Gastroesophageal sphincter (tissue), 4 donors: ENCODE measurements at places on chromosomes 13 and 19.
A peak's percentile ranks its signal among the peaks of the same experiment; 100 is the strongest.

DNA sequence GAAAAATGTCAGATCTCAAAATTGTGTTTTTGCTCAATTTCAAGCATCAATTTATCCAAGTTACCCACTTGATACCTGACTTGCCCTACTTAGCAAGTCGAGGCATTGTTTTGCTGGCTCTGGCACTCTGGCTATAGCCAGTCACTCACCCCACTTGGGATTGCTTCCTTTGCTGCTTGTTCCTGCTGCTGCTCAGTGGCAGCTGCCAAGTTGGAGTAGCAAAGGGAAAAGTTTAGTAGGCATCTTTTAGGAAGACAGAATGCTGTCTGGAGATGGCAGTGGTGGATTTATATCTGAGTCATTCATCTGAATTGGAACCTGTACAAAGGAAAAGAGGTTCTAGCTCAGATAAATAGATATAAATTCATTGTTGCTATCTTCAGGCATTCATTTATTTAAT lies 41.2 kb downstream of the PCCA start:
- ATAC-seq: no peak

DNA sequence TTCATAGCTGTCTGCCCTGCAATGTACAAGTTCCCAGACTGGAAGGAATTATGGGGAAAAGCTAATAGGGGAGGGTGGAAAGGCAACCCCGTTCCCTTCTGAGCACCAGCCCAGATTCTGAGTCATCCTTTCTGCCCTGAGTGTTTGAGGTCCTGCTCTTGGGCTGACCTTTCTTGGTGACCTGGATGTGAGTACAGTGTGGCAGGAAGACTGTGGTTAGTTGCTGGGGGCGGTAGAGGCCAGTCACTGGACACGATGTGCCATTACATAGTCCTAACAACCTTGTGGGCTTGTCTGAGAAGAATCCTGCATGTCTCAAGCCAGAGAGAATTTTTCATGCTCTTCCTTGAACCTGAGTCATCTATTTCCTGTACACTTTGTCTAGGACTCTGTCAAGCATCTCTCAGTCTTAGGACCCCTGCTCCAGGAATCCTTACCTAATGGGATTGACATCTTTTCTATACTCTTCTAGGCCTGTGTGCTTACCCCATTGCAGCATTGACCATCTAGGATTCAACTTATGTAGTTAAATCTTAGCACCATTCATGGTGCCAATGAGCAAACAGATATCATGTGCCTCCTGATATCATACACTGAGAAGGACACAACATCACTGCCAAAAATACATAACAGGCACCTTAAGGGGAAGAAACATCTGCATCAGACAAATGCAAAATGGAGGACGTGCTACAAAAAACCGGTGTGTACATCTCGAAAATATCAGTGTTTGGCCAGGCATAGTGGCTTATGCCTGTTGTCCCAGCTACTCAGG lies 8.1 kb upstream of the ANGPTL4 start:
- ATAC-seq: peak; percentile 72

DNA sequence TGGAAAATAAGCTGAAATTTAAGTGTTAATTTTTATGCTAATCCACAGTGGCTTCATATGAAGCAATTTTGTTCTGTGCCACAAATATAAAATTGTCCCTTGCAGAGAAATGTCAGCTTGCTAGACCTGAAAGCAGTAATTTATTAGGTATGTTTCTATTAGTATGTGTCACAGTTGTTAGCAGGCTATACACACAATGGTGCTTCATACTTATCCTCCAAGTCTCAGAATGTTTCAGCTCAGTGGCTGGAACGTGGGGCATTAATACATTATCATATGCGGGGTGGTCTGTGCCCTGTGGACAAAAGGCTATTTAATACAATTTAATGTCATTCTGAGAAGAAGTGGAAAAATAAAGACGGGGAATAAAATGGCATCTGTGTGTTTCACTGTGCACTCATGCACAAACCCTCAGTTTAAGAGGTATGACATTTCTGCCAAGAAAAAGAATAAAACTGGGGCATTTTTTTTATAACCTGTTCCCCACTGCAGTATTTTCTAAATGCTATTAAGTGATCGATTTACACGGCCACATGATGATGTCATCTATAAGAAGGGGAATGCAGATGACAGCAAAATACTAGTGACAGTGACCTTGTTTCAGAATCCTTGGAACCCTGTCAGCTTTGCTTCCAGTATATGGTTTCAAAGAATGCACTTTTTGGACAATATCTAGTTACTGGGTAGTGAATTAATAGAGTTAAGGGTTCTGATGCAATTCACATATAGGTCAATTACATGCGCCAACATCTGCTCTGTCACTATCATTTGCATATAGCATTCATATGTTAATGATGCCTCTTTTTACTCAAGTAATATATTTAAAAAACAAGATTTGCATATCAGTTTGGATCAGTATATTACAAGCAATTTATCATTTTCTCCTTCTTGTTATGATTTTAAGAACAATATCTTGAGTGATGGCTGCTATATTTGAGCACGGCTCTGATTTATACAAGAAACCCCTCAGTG lies 21.2 kb upstream of the ZNF536 start:
- no peak for ATAC-seq

DNA sequence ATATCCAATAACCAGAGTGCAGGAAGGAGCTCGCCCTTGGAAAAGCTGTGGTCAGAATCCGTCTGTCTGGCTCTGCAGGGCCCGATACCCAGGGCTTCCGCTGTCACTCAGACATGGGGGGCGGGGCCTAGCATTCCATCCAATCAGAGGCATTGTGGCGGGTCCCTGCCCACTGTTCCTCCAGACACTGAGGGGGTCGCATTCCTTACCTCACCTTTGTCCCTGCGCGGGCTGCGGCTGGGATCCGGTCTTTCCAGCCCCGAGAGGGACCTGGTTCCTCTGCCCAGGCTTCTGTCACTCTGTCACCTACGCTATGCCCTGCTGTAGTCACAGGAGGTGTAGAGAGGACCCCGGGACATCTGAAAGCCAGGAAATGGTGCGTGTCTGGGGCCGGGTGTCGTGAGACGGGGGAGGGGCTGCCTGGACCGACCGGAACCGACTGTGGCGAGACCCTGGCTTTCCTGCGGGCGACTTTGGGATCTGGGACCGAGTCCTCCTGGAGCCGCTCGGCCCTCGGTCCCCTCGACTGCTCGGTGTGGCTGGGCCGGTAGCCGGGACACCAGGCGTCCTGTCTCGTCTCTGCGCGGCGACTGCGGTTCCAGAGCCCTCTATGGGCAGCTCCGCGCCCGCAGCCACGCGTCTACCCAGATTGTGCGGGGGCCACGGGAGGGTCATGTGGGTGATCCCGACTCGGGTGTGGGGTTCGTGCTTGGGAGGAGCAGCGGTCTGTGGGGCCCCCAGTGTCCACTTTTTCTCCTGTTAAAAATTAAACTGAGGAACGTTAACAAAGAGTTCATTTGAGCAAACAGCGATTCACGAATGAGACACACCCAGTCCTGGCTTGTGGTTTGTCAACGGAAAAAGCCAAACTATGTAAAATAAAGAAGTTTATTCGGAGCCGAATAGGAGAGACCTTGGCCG lies at the start of gene ZNF69:
TSS of gene ZNF69 (plus strand) at position 172 of the 921 bp plus-strand sequence. CDS start at position 314, 142 bp downstream.
- ATAC-seq: peak; percentile 96

DNA sequence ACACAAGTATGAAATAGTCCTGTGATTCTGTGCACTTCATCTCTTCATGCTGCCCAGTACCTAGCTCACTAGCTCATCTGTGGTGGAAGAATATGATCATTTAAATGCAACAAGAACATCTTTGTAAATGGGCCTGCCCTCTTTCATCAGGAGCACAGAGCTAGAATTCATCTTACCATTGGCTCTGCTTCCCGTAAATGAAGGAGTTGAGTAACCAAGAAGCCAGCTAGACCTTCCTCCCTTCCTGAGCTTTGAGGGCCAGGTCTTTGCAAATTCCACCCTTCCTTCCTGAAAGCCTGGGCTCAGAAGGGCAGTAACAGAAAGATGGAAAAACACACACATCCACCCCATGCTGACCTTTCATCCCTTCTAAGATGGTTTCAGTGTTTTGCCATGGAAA lies 82.0 kb downstream of the FRY start:
- no peak for ATAC-seq

DNA sequence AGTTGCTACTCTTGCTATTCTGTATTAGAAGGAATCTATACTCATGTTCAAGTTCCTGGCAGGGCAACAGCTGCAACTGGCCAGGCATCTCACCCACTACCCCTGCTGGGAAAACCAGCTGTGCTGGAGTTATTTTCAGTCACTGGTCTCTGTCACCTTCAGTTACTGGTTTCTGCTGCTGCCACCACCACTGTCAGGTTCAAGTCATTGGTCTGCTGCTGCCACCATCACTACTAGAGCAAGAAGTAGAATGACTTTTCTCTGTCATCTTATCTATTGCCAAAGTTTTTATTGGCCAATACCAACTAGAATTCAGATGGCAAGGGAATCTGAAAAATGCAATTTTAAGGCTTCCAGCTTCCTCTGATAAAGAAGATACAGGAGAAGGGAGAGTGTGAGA lies 1615.2 kb downstream of the OLFM4 start:
- ATAC-seq: no peak

GRCh38 chr13:79439275-79439674 lies 33.2 kb upstream of the RBM26 start:
- no peak for ATAC-seq

- no peak for ATAC-seq
Measured at GRCh38 chr13:22285867-22286266, 615.0 kb downstream of the FGF9 start.

DNA sequence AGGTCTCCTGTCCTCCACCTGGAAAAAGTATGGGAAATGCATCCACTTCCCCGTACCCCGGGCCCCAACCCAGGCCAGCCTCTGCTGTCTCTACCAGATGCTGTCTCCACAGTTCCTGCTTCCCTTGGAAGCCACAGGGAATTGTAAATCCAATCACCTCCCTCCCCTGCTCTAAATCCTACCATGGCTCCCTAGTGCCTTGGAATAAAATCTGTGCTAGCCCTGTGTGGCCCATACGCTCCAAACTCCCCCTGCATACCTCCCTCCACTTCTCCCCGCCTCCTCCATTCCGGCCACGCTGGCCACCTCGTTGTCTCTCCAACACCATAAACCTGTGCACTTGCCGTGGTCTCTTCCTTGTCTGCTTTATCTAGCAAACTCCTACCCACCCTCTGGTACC lies 31.2 kb downstream of the UNC13A start:
- ATAC-seq: no peak

GRCh38 chr19:3014135-3014534 lies 14.9 kb downstream of the TLE2 start:
- no peak for ATAC-seq

- ATAC-seq: no peak
Measured at GRCh38 chr13:74978591-74978990, 503.4 kb downstream of the TBC1D4 start.

DNA sequence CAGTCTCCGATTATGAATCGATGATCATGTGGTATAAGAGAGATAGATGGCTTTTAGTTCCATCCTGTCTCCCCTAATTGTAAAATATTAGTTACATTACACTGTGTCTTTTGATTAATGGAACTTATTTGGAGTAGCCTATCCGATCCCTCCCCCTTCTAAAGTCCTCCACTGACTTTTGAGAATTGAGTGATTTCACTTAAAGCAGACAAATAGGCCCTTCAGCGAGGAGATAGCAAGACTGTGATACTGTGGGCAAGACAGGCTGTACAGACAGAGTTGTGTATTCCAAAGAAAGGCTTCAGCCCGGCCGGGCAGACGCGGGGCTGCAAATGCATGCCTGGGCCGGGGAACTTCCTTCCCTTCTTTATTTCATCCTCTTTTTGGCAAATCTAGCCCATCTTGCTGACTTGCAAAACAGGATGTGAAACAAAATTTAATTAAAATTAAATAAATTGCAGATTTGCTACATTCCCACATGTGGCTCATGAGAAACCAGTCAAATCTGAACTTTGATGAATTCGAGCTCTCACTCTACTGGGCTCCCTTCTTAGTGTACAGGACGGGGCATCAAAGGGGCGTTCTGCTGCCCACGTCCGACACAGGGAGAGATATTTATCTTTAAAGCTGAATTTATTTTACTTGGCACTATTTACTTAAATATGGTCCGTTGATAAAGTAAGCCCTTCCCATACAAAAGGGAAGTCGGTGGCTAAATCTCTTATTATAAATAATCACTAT lies 314.8 kb downstream of the ZNF536 start:
- no peak for ATAC-seq

GRCh38 chr19:9799162-9799561 lies 19.7 kb downstream of the FBXL12 start:
- ATAC-seq: no peak

- ATAC-seq: no peak
Measured at GRCh38 chr19:8451885-8452284, 7.1 kb downstream of the HNRNPM start.

DNA sequence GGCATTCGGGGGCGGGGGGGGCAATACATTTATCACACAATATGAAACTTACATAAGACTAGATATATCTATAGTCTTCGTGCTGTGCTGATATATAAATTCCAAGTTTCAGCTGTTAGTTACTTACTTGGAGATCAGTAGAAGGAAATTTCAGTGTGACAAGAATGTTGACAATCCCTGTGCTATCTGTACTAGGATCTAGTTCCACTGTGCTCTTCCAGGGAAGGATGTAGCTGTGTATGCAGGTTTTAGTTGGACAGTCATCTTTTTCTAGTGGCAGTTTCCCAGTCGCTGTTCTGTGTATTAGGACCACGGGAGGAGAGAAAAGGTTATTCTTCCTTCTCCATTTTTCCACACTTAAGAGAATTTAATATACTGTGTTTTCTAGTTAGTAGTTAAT lies 3.2 kb upstream of the TRIM13 start:
- no peak for ATAC-seq

DNA sequence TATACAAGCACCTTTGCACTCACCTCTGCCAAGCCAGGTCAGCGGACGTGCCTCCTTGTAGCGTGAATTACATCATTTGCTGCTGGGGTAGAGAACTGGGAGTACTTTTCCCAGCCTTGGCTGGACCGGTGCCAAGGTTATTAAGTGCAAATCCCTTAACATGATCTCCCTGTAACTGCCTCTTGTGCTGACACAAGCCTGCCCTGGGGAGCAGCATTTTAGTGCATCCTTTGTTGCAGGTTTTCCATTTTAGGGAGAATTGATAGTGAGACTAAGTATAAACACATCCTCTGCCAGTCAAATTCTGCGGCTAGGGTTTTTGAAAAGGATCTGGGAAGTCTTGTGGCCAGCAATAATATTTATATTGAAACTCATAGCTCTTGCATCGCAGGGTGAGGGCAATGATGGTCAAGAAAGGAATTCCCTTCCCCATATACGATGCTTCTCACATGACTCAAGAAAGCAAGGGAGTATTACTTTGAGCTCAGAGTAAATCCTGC lies 32.7 kb upstream of the DCLK1 start:
- peak; percentile 34 for ATAC-seq

GRCh38 chr13:20057214-20057613 lies 98.7 kb downstream of the ZMYM2 start:
- no peak for ATAC-seq

DNA sequence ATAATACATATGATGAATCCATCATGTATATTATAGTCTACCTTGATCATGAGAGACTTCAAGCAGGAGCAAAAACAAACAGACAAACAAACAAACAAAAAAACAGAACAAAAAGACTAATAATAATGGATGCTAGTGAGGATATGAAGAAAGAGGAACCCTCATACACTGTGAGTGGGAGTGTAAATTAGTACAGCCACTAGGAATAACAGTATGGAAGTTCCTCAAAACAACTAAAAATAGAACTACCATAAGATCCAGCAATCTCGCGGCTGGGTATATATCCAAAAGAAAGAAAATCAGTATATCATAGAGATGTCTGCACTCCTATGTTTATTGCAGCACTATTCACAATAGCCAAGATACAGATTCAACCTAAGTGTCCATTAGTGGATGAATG lies 7.0 kb upstream of the DLEU7 start:
- ATAC-seq: no peak
